Mononuclear cell (primary cell): ENCODE measurements at places on chromosomes 12 and 14. TPM values are rescaled to one million over a fixed set of nuclear protein-coding genes. Genes with fewer than 3 reads are reported as not detected.

C12orf54 gene
- total RNA-seq = not detected

TNS2 gene
- 0.21 TPM for total RNA-seq

P2RX2 gene
- 0.10 TPM for total RNA-seq

MAP1LC3B2 gene
- total RNA-seq = 1.9 TPM

STAB2 gene
- total RNA-seq = not detected

KRT75 gene
- not detected for total RNA-seq

DPPA3 gene
- not detected for total RNA-seq

SIRT4 gene
- total RNA-seq = 0.10 TPM

NABP2 gene
- 8.9 TPM for total RNA-seq
